Activated T-cell treated with anti-CD3 and anti-CD28 coated beads for 1 hour (primary cell): ENCODE measurements at places on chromosomes 1 and 21.
A peak's percentile ranks its signal among the peaks of the same experiment; 100 is the strongest.

DNA sequence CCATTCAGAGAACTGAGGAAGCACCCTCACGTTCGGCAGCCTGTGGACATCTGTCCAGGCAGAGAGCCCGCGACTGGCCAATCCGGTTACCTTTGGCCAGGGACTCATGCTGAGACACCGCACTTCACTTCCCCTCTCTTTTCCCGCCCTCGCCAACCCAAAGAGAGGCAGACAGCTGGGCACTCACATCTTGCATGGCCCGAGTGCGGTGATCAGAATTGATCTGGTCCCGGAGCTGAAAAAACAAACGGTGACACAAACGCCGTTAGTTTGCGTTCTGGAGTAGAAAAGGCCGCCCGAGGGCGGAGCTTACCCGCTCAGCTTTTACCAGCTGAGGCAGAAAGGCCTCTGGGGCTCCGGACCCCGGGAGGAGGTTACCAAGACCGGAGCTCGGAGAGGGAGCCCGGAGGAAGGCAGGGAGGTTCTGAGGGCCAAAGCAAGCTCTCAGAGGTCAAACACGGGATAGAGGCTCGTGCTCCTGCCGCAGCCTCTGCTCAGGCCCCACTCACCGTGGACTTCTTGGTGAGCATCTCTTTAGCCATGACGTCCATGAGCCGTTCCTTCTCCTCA is 376 bp downstream of the SF3A3 start:
- DNase-seq: peak; percentile 22

DNA sequence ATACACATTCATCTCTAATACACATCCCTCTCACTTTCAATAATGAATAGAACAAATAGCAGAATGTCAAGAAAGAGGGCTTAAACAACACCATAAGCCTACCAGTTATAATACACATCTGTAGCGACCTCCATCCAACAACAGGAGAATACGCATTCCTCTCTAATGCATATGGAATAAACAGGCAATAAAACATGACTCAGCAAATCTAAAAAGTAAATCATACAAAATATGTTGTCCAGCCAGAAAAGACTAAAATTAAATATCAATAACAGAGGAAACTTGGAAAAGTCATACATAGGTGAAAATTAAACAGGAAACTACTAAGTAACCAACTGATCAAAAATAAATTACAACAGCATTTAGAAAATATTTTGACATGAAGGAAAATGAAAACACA is 1127.5 kb upstream of the NCAM2 start:
- no peak for DNase-seq

DNA sequence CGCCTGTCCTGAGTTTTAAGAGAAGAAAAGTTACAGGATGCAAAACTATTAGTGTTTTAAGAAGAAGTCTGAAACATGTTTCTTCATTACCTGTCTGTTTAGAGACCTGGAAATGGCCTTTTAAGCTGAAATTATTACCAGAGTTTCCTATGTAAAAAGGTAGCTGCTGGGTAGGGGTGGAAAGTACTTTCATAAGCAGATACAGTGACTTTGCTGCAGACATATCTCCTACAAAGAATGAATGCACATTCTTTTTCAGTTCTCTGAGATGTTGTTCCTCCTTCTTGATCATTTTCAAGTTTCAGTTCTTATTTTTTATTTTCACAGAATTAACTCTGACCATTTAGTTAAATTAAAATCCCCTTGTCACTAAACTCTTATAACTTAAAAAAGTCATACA is 1329.6 kb downstream of the KCNT2 start:
- DNase-seq: no peak

GRCh38 chr1:4970532-4970931 is 316.1 kb downstream of the AJAP1 start:
- DNase-seq: no peak

DNA sequence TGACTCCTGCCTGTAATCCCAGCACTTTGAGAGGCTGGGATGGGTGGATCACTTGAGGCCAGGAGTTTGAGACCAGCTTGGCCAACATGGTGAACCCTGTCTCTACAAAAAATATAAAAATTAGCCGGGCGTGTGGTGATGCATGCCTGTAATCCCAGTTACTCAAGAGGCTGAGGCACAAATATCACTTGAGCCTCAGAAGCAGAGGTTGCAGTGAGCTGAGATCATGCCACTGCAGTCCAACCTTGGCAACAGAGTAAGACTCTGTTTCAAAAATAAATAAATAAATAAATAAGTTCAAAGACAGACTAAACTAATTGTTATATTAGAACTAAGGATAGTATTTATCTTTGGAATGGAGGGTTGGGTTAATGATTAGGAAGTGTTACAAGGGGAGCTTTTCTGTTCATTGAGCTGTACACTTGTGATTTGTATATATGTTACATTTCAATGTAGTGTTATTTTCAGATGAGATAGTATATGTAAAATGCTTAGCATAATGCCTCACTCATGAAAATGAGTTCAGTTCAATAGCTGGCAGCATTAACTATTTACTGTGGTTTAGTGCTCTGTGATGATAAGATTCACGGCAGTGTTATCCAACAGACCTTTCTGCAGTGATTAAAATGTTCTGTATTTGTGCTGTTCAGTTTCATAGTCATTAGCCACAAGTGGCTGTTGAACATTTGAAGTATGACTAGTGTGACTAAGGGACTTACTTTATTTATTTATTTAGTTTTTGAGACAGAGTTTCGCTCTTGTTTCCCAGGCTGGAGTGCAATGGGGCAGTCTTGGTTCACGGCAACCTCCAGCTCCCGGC is 47.7 kb downstream of the OSBPL9 start:
- DNase-seq: no peak

DNA sequence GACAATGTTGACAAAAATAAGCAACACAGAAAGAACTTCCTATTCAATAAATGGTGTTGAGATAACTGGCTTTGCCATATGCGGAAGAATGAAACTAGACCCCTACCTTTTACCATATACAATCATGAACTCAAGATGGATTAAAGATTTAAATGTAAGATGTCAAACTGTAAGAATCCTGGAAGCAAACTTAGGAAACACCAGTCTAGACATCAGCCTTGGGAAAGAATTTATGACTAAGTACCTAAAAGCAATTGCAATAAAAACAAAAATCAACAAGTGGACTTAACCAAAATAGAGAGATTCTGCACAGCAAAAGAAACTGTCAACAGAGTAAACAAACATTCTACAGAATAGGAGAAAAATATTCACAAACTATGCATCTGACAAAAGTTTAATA is 16.1 kb upstream of the CLDN8 start:
- no peak for DNase-seq

- DNase-seq: no peak
Measured at GRCh38 chr1:71298633-71299032, 217.8 kb upstream of the ZRANB2 start.

GRCh38 chr1:186046437-186047211 is 312.4 kb downstream of the HMCN1 start:
- no peak for DNase-seq

GRCh38 chr1:104266612-104267011 is 516.9 kb downstream of the AMY1C start:
- no peak for DNase-seq

GRCh38 chr1:228939001-228939691 is 203.9 kb downstream of the RHOU start:
- DNase-seq: no peak

DNA sequence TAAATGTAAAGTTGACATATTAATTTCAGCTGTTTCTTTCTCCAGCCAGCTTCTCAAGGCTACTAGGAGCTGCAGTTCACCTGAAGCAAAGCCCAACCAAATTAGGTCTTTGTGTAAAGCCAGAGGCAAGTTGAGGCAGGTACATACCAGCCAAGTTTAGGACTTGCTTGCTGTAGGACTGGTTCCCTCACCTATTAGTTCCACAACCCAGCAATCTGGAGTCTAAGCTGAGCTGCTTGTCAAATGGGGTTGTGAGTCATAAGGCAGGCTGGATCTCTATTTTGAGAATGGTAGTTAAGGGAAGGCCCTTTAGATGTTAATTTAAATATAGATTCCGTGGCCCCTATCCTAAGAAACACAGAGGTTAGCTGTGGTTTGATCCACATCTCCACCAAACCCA is 7.6 kb upstream of the FLG2 start:
- DNase-seq: no peak

GRCh38 chr1:87179076-87179810 is 149.4 kb upstream of the LMO4 start:
- no peak for DNase-seq

- DNase-seq: no peak
Measured at GRCh38 chr1:231411036-231411531, 11.0 kb downstream of the EGLN1 start.

DNA sequence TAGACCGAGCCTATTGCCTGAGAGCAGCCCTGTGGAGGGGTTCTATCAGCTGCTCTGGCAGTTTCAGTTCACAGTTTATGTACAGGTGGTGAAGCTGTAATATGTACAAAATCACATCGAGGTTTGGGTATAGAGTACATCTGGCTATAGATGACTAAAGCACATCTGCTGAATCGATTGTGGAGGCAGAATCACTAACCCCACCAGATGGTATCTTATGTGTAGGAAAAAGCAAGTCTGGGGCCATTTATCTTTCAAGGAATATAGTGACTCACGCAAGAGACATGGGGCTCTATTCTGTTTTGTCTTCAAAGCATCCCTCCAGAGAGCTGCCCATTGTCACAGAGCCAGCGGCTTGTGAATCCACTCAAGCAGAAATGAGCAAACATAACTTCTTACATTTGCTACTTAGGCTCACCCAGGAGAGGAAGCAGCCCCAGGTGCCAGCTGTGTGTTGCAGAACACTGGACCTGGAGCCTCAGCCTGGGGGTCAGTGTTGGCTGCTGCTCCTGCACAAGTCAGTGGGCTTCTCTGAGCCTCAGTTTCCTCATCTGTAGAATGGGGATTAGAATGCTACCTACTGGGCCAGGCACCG is 21.3 kb downstream of the MIIP start:
- DNase-seq: no peak

DNA sequence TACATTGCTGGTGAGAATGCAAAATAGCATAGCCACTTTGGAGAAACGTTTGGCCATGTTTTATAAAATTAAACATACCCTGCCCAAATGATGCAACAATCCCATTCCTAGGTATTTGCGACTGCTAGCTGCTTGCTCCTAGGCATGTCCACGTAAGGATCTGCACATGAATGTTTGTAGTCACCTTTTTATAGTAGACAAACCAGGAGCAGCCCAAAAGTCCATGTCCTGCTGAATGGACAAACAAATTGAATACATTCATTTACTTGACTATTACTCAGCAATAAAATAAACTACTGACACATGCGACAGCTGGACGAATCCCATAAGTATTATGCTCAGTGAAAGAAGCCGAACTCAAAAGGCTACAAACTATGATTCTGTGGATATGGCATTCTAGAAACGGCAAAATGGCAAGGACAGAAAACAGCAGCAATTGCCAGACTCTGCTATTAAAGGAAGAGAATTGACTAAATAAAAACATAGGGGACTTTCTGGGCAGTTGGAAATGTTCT is 161.9 kb upstream of the GALNT2 start:
- DNase-seq: no peak

GRCh38 chr1:224087286-224087794 is 26.6 kb upstream of the FBXO28 start:
- no peak for DNase-seq

DNA sequence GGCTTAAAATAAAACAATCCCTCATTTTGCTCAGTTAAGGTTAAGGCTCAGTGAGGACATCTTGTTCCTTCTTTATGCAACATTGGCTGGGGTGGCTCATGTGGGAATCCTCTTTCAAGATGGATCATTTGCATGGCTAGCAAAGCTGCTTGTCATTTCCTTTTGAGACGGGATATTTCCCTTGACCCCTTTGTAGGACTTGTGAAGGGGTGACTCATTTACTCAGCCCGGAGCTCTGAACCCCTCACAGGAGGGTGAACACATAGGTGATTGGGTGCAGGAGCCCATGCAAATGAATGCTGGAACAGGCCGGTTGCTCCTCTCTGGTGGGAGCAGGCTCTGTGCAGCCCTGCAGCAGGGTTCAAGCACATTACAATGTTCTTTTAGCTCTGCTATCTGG is 15.8 kb upstream of the C8A start:
- DNase-seq: no peak

DNA sequence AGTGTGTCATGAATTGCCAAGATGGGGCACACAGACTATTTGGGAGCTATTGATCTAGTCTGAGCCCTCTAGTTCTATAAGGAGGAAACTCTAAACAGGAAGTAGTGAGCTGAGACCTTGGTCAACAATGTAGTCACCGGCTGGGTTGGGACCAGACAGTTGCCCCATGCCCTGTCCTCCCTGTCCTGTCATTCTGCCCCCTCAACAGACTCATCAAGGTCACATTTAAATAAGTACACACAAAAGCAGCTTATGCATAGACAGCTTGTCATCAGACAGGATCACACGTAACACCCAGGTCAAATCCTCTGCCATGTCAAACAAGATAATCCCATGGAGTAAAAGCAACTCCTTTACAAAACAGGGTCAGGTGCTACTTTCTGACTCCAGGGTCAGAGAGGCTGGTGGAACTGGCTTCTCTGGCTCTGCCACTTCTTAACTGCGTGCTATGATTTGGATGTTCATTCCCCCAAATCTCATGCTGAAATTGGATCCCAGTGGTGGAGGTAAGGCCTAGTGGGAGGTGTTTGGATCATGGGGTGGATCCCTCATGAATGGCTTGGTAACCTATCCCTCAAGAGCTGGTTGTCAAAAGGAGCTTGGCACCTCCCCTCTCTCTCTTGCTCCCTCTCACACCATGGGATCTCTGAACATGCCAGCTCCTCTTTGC is 128.9 kb downstream of the HIVEP3 start:
- no peak for DNase-seq

GRCh38 chr1:48917901-48918603 is 141.4 kb upstream of the BEND5 start:
- DNase-seq: no peak

- DNase-seq: no peak
Measured at GRCh38 chr1:247357052-247357780, 25.5 kb upstream of the ZNF496 start.

DNA sequence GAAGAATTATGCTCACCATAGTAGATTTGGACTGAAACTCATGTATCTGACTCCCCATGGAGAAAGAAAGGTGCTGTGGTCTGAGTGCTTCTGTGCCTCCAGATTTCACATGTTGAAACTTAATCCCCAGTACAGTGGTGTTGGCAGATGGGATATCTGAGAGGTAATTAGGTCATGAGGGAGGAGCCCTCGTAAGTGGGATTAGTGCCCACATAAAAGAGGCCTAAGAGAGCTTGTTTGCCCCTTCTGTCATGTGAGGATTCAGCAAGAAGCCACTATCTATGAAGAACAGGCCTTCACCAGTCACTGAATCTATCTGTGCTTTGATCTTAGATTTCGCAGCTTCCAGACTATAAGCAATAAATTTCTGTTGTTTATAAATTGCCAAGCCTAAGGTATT is 150.1 kb downstream of the PLPP3 start:
- no peak for DNase-seq

GRCh38 chr1:7942214-7942921 is 1.7 kb upstream of the TNFRSF9 start:
- peak; percentile 34 for DNase-seq

DNA sequence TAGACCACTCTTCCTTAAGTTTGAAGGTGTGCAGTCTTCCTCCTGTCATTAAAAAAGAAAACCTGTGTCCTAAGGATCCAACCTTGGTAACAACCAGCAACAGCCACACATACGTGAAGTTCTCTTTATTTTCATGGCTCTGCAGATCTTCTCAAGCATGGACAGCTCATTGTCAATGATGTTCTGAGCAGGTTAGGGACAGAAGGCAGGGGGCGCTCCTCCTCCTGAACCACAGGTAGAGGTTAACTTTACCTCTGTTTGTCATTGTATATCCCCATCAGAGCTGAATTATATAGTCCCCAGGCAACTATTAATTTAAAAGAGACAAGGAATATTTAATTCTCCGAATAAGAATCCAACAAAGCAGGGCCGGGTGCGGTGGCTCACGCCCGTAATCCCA is 52.5 kb upstream of the CR2 start:
- no peak for DNase-seq
